ENCODE measurements at places on chromosomes 5 and 9.

DNA sequence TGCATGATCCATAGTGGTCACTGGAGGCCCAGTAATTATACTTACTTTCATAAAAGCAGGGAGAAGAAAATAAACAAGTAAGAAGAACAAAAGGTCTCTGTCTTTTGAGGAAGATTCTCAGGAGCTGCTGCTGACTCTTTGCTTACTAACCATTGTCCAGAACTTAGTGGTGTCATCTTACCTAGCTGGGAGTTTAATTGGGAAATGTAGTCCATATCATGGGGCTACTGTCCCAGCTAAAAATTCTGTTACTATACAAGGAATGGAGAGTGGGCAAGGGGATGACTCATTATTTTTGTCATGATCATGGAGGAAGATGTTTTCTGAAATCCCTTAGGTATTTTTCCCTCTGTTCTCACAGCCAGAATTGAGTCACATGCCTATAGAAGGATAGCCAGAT, 639.3 kb downstream of the MTRR start:
- no peak for DNase-seq

- DNase-seq = no peak
Measured at GRCh38 chr5:13027874-13028273, 916.6 kb downstream of the DNAH5 start.

- DNase-seq = no peak
Measured at GRCh38 chr9:72950875-72951442, 1.9 kb downstream of the ALDH1A1 start.

- no peak for DNase-seq
Measured at GRCh38 chr5:111520908-111521307, 8.6 kb upstream of the STARD4 start.

GRCh38 chr5:56314529-56314928, 81.4 kb upstream of the ANKRD55 start:
- DNase-seq = peak; percentile 8

DNA sequence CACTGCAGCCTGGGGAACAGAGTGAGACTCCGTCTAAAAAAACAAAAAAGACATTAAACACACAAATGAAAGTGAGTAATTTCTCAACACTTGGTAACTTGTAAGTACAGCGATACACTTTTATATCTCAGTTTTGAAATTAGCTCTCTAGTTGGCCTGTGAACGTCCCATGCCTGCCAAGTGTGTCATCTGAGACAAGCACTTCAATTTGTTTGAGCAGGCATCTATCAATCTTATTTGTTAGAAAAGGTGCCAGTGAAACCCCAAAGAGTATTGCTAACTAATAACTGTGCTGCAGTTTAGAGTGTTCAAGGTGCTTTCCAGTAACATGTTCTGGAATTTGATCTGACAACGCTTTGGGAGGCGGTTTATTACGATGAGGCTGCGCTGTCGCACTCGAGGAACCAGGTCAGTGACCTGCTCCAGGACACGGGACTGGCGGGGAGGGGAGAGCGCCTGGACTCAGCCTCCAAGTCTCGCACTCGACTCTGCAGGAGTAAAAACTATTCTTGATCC, 1.1 kb upstream of the SPIN1 start:
- DNase-seq = no peak
